ENCODE measurements at places on chromosomes 4 and X. TPM values are rescaled to one million over a fixed set of nuclear protein-coding genes. Genes with fewer than 3 reads are reported as not detected.
A peak's percentile ranks its signal among the peaks of the same experiment; 100 is the strongest.

DNA sequence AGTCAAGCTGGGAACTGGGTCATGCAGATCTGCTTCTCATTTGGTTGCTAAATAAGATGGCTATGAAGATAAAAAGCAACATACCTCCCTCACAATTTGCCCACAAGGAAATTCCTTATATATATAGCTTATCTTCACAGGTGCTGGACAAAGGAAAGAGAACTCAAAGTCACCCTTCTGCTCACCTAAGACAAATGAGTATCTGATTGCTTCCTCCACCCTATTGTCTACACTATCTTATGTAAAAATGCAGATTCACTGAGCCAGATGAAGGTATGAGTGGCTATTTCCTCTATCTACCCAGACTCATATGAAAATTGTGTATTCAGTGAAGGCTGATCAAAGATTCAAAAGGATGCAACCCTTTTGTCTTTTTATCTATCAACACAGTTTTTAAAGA, 50.8 kb downstream of the CHM start:
- no peak for DNase-seq

GRCh38 chrX:65723706-65724105, 56.3 kb downstream of the MSN start:
- peak; percentile 80 for DNase-seq

DNA sequence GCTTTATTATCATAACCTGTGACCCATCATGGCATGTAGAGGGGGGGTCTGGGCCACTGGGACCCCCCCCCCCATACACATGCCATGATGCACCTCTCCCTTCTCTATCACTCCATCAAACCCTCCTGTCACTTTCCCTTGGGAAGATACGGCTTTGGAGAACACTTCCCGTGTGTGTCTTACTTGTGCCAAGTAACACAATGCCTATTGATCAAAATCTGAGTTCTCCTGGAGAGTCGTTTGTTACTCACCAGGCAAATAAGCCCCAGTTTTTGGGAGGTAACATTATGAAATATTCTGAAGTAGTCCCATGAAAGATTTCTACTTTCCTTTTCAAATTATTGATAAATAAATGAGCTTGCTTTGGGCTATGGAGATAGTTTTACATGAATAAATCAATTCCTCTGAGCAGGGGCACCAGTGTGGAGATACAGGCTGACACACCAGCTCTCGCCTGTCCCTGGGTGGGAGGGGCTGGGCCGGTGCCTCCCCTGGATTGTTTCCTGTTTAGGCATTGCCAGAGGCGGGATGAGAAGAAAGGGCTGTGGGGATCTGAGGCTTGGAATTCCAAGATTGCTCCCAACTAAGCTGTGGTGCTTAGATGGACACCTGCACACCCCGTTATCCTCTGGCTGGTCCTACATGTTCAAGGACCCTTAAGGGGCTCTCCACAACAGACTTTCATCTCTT, 63.2 kb upstream of the WWC2 start:
- DNase-seq = no peak

GRCh38 chr4:124409044-124409443, 303.5 kb downstream of the ANKRD50 start:
- no peak for DNase-seq

The SLC7A11 gene
- total RNA-seq = 7.6 TPM

The MAGEB4 gene
- total RNA-seq = not detected
